ENCODE measurements at places on chromosomes 12 and 14. TPM values are rescaled to one million over a fixed set of nuclear protein-coding genes. Genes with fewer than 3 reads are reported as not detected.

KLRG1 gene
- total RNA-seq, result not detected

KRT2 gene
- not detected for total RNA-seq

MYO1H gene
- total RNA-seq, result not detected

NOVA1 gene
- total RNA-seq, result under 0.01 TPM

TGM1 gene
- total RNA-seq, result 1.3 TPM

OAS1 gene
- total RNA-seq, result not detected

DDX51 gene
- total RNA-seq, result 8.2 TPM

ABCD2 gene
- total RNA-seq, result not detected

LALBA gene
- not detected for total RNA-seq

All from GM23248 (cell line).